H54 (cell line): ENCODE measurements at places on chromosomes 2 and 18.

- DNase-seq, result no peak
Measured at GRCh38 chr2:45006942-45007287, 2.3 kb downstream of the SIX2 start.

DNA sequence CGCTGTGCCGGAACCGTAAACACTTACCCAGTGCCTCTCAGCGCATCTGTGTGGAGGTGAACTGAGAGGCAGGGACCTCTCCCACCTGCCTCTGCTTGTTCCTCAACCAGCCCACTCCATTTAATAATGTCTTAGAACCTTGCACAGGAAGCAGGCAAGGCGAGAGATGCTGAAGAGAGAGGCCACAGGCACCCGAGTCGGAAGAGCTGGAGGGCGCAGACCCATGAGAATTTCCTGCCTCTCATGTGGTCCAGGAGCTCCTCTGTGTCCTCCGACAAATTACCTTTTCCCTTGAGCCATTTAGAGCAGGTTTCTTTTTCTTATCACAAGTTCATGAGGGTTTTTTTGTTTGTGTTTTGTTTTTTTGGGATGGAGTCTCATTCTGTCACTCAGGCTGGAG is 4.9 kb upstream of the RFX8 start:
- no peak for DNase-seq

- DNase-seq, result no peak
Measured at GRCh38 chr2:181367411-181367810, 89.8 kb upstream of the ITGA4 start.

DNA sequence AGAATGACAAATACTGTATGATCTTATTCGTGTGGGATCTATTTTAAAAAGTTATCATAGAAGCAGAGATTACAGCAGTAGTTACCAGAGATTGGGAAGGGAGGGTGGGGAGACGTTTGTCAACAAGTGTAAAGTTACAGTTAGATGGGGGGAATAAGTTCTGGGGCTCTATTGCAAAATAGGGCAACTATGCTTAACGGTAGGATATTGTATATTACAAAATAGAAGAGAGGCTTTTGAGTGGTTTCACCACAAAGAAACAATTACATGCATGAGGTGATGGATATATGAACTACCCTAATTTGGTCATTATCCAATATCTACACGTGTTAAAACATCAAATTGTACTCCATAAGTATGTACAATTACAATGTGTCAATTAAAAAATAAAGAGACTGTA is 123.4 kb upstream of the NOSTRIN start:
- DNase-seq, result no peak

- DNase-seq, result no peak
Measured at GRCh38 chr18:950882-951495, 46.3 kb downstream of the ADCYAP1 start.

GRCh38 chr2:171626949-171627348 is 60.3 kb upstream of the DYNC1I2 start:
- no peak for DNase-seq

GRCh38 chr2:25602333-25602723 is 71.0 kb downstream of the DTNB start:
- no peak for DNase-seq

- no peak for DNase-seq
Measured at GRCh38 chr18:42778445-42779042, 336.9 kb downstream of the RIT2 start.

- no peak for DNase-seq
Measured at GRCh38 chr18:5543773-5544389, at the start of gene EPB41L3. Gene EPB41L3, minus strand, starts transcription at chr18:5543997. Its CDS starts 54,814 bp downstream, at chr18:5489183.

DNA sequence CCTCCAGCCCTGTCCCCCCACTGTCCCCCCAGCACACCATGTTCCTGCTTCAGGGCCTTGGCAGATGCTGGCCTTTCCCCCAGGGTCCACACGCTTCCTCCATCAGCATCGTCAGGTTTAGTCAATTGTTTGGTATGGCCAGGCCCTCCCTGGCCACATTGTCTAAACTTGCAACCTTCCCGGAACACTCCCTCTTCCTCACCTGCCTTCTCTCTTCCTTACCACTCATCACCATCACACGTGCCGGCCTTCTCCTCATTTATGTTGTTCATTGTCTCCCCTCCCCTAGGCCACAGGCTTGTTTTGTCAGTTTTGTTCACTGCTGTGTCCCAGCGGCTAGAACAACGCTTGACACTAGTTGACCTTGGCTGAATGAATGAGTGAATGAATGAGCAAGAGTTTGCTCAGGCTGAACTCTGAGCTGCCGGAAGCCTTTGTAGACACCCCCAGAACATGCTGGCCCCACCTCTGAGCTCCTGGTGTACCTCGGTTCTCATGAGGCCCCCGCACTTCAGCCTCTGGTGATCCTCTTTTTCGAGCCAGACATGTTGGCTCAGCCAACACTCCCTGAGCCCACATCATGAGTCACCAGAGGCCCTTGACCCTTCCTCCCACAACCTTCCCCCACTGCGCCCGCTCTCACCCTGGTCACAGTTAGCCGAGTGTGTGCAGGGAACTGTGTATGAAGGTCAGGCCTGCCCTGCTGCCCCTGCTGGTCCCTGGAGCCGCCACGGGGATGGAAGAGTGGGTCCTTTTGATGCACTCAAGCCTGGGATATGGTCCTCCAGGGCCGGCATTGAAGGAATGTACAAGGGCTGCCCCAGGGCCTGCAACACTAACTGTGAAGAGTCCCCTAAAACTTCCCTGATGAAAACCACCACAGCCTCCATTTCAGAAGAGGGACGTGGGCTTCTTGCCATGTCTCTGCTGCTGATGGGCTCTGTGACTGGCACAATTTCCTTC is 57.5 kb downstream of the HS1BP3 start:
- peak; percentile 76 for DNase-seq
